ENCODE measurements at places on chromosomes 13 and 19. TPM values are rescaled to one million over a fixed set of nuclear protein-coding genes. Genes with fewer than 3 reads are reported as not detected.

Gene TBC1D17
- total RNA-seq: 26.5 TPM

Gene GRK1
- total RNA-seq: not detected

Gene SSC5D
- 77.4 TPM for total RNA-seq

Gene DLL3
- not detected for total RNA-seq

Gene AP1M2
- 0.29 TPM for total RNA-seq

Gene SIGLEC8
- total RNA-seq: not detected

Gene WASF3
- total RNA-seq: 23.5 TPM

Gene OR7A5
- not detected for total RNA-seq

Gene GRIK5
- total RNA-seq: under 0.01 TPM

GRCh38 chr13:99303863-99304521 lies 3.2 kb downstream of the GPR183 start:
- no peaks in the 10 kb centered on the region for H3K27me3 ChIP-seq
- no peaks in the 10 kb centered on the region for H3K36me3 ChIP-seq
- no peak overlapping the region for H3K4me3 ChIP-seq
- peak overlapping the region; percentile 21 for H3K27ac ChIP-seq
- no peak for DNase-seq

DNA sequence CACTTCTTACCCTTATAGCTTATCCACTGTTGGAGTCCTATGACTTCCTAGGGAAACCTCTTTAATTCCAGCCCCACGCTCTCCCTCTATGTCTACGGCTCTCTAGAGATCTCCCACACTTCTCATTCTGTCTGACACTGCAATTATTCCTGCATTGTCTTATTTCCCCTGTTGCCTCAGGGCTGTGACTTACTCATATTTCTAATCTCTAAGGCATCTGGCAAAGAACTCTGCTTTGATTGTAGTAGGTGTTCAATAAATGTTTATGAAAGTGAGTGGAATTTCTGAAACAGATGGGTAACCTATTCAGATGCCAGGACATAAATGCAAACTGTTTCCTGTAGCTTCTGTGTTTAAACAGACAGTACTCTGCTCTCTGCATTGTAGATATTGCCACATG lies 102.4 kb upstream of the SERTM1 start:
- H3K4me3 ChIP-seq: no peak overlapping the region
- no peak for DNase-seq
- H3K36me3 ChIP-seq: no peaks in the 10 kb centered on the region
- H3K4me1 ChIP-seq: no peaks in the 10 kb centered on the region

- peak; percentile 64 for DNase-seq
- H3K4me1 ChIP-seq: peaks cover 22% of the 10 kb centered on the region
- H3K36me3 ChIP-seq: peaks cover 5% of the 10 kb centered on the region
- H3K27ac ChIP-seq: no peak overlapping the region
These were observed 22.9 kb downstream of the COMP start for GRCh38 chr19:18768046-18768771.

DNA sequence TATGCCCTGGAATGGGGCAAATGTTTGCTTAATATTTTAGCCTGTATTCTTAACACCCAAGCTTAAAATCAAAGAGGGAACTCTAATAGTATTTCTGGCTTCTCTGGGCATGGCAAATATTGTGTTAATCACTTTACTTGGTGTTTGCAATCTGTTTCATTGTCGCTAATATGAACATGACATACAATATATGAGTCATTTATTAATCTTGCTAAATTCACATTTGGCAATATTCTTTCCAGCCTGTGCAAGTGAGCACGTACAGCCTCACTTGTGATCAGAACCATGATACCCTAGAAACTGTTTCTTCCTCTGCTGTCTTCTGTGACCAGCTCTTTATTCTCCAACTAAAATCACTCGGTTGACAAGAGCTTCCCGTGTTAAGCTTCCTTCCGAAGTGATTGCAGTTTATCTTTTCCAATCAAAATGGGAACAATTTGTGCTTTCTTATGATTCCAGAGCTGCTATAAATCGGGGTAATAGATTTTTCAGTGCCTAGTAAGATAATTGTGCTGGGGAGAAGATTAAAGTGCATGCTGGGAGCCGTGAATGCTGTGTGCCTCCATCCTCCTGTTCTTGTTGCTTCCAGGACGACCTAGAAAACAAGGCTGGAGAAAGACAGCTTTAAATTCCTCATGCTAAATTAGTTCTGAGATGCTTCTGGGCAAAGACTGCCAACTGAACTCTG lies 153.0 kb upstream of the TMTC4 start:
- peaks cover 7% of the 10 kb centered on the region for H3K4me1 ChIP-seq
- H3K36me3 ChIP-seq: no peaks in the 10 kb centered on the region
- H3K4me3 ChIP-seq: no peak overlapping the region
- no peak for DNase-seq
- no peaks in the 10 kb centered on the region for H3K27me3 ChIP-seq

- peak overlapping the region; percentile 37 for H3K4me3 ChIP-seq
- no peak for DNase-seq
- H3K36me3 ChIP-seq: no peaks in the 10 kb centered on the region
- H3K27me3 ChIP-seq: no peaks in the 10 kb centered on the region
These were observed 4.6 kb downstream of the KLF12 start for GRCh38 chr13:74129500-74130191.

DNA sequence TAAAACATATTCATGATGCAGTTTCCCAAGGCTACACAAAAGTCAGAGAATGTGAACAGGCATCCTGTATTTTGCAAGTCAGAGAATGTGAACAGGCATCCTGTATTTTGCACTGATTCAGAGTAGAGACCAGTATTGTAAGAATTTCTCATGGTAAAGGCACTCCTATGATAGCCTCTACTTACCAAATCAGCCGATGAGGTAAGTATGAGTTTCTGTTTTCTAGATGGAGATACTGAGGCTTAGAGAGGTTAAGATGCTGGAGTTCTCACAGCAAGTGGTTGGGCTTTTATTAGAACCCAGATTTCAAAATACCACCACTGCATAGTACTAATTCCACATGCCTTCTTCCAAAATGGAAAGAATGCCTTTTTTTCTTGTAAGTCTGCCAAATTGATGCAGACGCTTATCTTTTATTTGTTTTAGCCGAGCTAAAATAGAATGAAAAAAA lies 12.3 kb downstream of the TPT1 start:
- peak; percentile 51 for DNase-seq
- H3K36me3 ChIP-seq: no peaks in the 10 kb centered on the region
- no peaks in the 10 kb centered on the region for H3K27me3 ChIP-seq
- peak overlapping the region; percentile 66 for H3K27ac ChIP-seq

- H3K4me1 ChIP-seq: no peaks in the 10 kb centered on the region
- H3K27ac ChIP-seq: no peak overlapping the region
- DNase-seq: no peak
These were observed 156.3 kb downstream of the TBC1D4 start for GRCh38 chr13:75325711-75326110.

- H3K36me3 ChIP-seq: no peaks in the 10 kb centered on the region
- no peak overlapping the region for H3K4me3 ChIP-seq
- no peak overlapping the region for H3K27ac ChIP-seq
These were observed 183.3 kb downstream of the KDM4B start for GRCh38 chr19:5152013-5152763.

DNA sequence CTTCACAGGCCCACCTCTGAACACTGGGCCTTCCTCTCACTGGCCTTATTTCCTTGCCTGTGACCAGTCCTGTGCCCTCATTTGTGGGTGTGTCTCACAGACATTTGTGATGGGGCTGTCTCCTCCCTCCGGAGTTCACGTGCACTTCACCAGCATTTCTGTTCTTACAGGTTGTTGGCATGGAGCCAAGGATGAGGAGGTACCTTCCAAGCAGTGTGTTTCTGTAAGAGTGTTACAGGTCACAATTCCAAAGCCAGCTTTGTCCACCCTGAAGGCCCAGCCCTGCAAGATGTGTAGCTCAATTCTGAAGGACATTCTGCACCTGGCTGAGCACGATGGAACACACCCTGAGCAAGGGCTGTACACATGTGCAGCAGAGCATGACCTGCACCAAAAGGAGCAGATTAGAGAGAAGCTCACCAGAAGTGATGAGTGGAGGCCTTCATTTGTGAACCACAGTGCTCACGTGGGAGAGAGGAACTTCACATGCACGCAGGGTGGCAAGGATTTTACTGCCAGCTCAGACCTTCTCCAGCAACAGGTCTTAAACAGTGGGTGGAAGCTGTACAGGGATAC lies 8.1 kb downstream of the ZNF749 start:
- H3K4me3 ChIP-seq: no peak overlapping the region
- no peaks in the 10 kb centered on the region for H3K27me3 ChIP-seq
- no peak for DNase-seq
- H3K4me1 ChIP-seq: no peaks in the 10 kb centered on the region
- H3K27ac ChIP-seq: no peak overlapping the region

- H3K36me3 ChIP-seq: no peaks in the 10 kb centered on the region
- H3K27me3 ChIP-seq: peaks cover 6% of the 10 kb centered on the region
- no peak overlapping the region for H3K4me3 ChIP-seq
- no peak for DNase-seq
- no peak overlapping the region for H3K27ac ChIP-seq
- no peaks in the 10 kb centered on the region for H3K4me1 ChIP-seq
These were observed 6.4 kb downstream of the WDR87 start for GRCh38 chr19:37899966-37900365.

- H3K4me1 ChIP-seq: peaks cover 25% of the 10 kb centered on the region
- no peaks in the 10 kb centered on the region for H3K27me3 ChIP-seq
- no peaks in the 10 kb centered on the region for H3K36me3 ChIP-seq
These were observed 339.0 kb downstream of the RFC3 start for GRCh38 chr13:34156841-34157365.

GRCh38 chr19:33487901-33488800 lies 33.4 kb downstream of the PEPD start:
- H3K4me3 ChIP-seq: no peak overlapping the region
- peaks cover 2% of the 10 kb centered on the region for H3K36me3 ChIP-seq
- no peaks in the 10 kb centered on the region for H3K27me3 ChIP-seq

DNA sequence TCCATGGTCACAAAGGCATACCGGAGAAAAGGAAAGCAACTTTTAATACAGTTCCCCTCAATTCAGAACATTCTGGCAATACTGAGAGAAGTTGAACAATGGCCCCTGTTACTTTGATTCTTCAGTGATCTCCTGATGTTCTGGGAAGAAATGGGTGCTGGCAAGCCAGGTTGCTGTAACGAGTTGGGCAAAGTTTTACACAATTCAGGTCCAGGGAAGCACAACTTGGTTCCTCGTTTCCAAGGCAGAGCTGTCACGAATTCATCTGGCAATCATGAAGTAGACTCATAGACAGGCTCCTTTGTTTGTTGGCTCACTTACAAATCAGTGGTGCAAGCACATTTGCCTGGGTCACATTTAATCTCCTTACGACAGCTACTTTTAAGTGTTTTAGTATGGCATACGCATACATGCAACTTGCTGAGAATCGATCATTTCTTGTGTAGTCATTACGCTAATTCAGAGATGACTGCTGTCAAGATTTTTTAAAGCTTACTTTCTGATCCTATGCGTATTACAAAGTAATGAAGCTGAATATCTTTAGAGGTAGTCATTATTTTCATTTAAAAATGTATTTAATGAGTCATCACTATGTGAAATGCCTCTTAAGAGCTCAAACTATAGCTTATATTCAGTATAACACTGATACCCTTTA lies 174.7 kb downstream of the GPC5 start:
- no peak overlapping the region for H3K4me3 ChIP-seq
- H3K27me3 ChIP-seq: no peaks in the 10 kb centered on the region
- H3K27ac ChIP-seq: no peak overlapping the region
- DNase-seq: no peak
- no peaks in the 10 kb centered on the region for H3K4me1 ChIP-seq
